Activated T-cell treated with anti-CD3 and anti-CD28 coated beads for 24 hours (primary cell): ENCODE measurements at places on chromosomes 3 and 15.

- DNase-seq, result no peak
Measured at GRCh38 chr3:123093696-123094095, 26.9 kb downstream of the PDIA5 start.

DNA sequence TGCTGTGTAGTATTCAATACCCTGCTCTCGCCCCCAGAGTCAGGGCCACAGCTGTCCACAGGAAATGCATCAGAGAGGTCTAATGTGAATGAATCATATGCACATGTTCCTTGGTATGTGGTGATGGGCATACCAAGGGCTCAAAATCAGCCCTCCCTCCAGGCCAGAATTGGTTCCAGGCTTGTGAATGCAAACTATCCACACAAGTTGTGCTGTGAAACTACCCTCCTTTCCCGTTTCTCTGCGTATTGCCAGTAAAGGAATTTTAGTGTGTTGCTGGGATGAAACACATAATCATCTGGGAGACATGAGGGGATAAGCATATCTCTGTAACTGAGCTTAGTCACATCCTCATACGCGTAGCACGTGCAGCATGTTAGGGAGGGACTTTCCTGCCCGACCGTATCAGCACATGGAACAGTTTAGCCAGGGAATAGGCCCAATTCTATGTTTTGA lies 9.2 kb upstream of the MME start:
- DNase-seq, result no peak

DNA sequence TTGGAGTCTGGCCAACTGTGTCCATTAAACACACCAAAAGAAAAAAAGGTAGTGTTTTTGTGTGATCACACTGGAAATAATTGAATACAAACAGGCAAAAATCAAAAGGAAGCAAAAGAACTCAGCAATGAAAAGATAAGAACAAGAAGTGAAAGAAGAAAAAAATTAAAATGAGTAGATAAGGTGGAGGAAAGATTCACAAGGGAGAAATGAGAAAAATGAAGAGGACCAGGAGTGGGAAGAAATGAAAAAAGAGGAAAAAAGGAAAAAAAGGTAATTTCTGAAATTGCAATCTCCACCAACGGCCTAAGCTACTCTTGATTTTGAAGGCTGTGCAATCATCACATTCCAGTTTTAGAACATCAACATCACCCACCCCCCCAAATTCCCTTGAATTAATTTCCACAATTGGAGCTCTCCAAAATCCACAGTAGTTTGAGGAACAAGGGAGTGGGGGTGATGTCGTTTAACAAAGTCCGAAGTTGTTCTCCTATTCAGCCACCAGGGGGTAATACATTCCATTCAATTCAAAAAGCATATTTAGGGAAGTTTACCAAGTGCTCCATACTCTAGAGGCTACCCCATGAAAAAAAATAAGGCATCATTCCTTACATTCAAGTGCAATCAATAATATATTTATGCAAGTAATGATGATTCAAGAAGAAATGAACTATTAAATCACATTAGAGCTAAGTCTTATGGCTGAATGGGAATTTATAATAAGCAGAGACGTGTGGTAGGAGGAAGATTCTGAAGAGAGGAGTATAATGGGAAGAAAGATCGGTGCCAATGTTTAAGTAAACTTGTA lies 37.4 kb downstream of the ZNF860 start:
- DNase-seq, result no peak

DNA sequence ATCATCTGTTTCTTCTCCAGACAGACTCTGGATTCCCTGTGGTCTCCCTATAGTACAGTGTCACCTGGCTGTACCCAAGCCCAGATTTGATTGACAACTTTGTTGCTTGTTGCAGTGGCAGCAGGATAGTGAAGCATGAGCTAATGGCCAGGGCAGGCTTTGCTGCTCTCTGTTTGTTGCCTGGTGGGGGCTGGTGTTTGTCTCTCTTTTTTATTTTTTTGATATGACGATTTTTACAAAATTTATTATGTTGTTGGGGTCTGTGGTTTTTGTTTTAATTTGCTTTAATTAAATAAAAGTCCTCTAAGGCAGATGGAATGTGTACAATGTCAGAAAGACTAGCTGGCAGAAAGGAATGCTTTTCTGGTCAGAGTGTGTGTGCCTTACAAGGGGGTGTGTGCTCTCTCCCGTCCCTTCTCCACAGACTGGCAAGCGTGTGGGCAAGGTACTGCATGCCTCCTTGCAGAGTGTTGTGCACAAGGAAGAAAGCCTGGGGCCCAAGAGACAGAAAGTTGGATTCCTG lies 15.2 kb upstream of the CLEC3B start:
- DNase-seq, result no peak

DNA sequence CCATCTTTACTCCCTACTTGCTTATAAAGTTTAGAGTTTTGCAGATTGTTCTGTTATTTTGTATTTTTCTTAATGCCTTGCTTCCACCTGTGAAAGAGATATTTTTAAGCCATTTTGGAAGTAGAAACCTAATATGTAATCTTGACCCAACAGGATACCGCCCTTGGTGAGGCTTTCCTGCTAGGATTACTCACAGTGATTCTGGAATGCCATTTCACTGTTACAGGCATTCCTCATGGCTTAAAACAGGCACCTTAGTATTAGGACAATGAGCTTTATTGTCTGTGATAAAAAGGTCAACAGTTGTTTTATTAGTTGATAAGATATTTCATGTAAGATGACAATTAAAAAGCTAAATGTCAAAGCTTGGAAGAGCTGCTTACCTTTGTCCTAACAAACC lies 58.2 kb downstream of the PHLDB2 start:
- no peak for DNase-seq
